Diencephalon (tissue), 1 donor: ENCODE measurements at places on chromosomes 5 and 9. TPM values are rescaled to one million over a fixed set of nuclear protein-coding genes. Genes with fewer than 3 reads are reported as not detected.

The IRGM gene
- total RNA-seq: not detected

The PCDHGA8 gene
- 6.9 TPM for total RNA-seq

The GARNL3 gene
- 87.4 TPM for total RNA-seq

The ERGIC1 gene
- total RNA-seq: 61.6 TPM

The PCDHB15 gene
- 22.6 TPM for total RNA-seq

The PALM2AKAP2 gene
- 16.8 TPM for total RNA-seq

The HTR1A gene
- 5.5 TPM for total RNA-seq

The FOXI1 gene
- total RNA-seq: not detected

The TSLP gene
- total RNA-seq: 0.23 TPM

The PTGDS gene
- total RNA-seq: 93.2 TPM

The FBN2 gene
- total RNA-seq: 9.0 TPM

The CTNND2 gene
- total RNA-seq: 99.7 TPM

The CNTNAP3B gene
- 39.7 TPM for total RNA-seq

The PCDHGA3 gene
- 7.2 TPM for total RNA-seq

The GLIPR2 gene
- total RNA-seq: 15.0 TPM

The LHFPL2 gene
- total RNA-seq: 25.1 TPM

The PCDH12 gene
- total RNA-seq: 3.2 TPM

The MFAP3 gene
- total RNA-seq: 161 TPM

The ARHGEF39 gene
- 0.46 TPM for total RNA-seq

The KIAA0825 gene
- total RNA-seq: 36.9 TPM

The SYK gene
- total RNA-seq: 4.2 TPM

The RRAGA gene
- total RNA-seq: 83.7 TPM

The GALNT12 gene
- 2.5 TPM for total RNA-seq

The FIBCD1 gene
- 2.1 TPM for total RNA-seq

The VCAN gene
- total RNA-seq: 427 TPM

The SPINK7 gene
- total RNA-seq: not detected

The UAP1L1 gene
- 0.69 TPM for total RNA-seq

The SLC34A3 gene
- total RNA-seq: not detected

The WWC1 gene
- 36.2 TPM for total RNA-seq

The PCYOX1L gene
- 13.6 TPM for total RNA-seq

The GPR150 gene
- 0.23 TPM for total RNA-seq

The CCDC180 gene
- 16.1 TPM for total RNA-seq

The DRD1 gene
- 27.0 TPM for total RNA-seq

The FGF1 gene
- total RNA-seq: 22.4 TPM

The PCDHGB3 gene
- total RNA-seq: 9.2 TPM

The TMC1 gene
- 0.46 TPM for total RNA-seq

The APBA1 gene
- total RNA-seq: 93.2 TPM

The TSSK1B gene
- not detected for total RNA-seq

The SV2C gene
- total RNA-seq: 34.4 TPM

The ITGA2 gene
- 4.4 TPM for total RNA-seq

The FBP2 gene
- total RNA-seq: 0.23 TPM

The CTXN3 gene
- 8.5 TPM for total RNA-seq
